ENCODE measurements at places on chromosomes 12 and 14.

DNA sequence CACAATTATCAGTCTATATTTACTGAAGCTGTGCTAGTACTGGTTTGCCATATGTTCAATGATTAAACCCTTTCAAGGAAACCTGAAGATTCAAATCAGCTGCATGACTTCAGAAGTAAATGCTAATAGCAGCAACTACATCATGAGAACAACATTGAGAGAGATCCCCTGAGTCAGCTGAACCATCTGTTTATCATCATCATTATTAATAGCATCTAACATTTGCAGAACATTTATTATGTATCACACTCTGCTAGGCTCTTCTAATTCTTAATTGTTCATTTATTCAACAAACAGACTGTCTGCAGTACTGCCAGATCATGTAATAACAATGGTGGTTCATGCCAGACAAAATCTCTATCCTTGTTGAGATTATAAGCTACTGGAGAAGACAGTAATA lies 157.4 kb downstream of the KLHL28 start:
- no peak for DNase-seq

DNA sequence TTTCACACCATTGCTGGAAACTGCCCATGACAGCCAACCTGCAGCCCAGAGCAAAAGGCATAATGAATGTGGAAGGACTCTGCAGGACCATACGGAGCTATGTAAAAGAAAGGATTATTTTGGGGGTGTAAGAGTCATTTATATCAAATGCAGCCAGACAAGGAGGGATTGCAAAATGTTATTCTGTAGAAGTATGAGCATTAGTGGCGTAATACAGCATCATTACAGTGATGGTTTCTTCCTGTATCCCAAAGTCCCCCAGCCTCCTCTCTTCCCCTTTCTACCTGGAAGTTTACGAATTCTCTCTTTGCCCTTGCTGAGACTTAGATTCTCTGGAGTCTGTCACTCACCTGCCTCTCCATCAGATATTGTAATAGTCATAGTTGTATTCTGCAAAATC lies 89.9 kb downstream of the BORCS5 start:
- no peak for DNase-seq

DNA sequence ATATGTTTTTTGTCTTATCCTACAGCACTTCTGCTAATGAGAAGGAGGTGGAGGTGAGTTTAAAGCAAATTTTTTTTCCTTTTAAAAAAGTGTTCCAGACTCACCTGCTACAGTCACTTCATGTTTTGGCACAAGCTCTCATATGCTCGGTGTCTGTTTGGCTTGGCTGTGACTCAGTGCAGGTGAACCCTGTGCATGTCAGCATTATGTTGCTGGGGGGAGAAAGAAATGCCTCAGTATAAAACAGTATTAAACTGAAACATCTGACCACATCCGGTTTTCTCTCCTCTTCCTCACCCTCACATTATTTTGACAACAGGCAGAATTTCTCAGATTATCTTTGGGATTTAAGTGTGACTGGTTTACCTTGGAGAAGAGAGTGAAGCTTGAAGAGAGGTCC lies 105.2 kb downstream of the DNAI7 start:
- no peak for DNase-seq

GRCh38 chr14:103188810-103189480 lies 65.7 kb downstream of the TNFAIP2 start:
- no peak for DNase-seq

DNA sequence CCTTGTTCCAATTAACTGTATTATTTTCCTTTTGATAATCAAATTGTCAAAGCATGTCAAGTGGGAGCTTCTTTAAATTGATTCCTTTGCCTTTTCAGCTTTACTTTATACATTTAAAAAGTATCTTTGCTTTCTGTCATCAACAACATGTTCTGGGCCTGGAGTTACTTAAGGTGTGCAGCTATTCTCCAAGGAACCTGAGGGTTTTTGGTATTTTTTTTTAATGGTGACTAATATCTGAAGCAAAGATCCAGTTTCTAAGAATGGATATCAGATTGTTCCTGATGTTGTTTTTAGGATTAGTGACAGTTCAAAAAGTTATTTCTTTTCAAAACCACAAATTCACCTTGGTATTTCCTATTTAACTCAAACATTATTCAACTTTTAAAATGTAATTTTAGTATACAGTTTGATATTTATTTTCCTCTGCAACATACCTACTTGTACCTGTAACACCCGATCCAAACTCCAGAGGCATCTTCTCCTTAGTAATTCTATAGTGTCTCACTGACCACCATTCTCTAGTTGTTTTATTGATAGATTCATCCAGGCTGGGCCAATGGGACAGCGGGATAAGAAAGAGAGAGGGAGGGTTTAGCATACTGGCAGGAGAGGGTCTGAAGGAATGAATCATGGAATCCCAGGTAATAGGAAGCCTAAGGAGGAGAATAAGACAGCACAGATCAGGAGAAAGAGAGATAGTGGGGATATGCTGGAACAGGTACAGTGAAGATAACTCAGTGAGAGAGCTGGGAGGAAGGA lies 3.1 kb downstream of the CBLN3 start:
- DNase-seq = no peak

Measured in NCI-H774 (cell line).